ENCODE measurements at places on chromosomes 6 and 20. TPM values are rescaled to one million over a fixed set of nuclear protein-coding genes. Genes with fewer than 3 reads are reported as not detected.

- H3K4me1 ChIP-seq = no peaks in the 10 kb centered on the region
- DNase-seq = no peak
- no peaks in the 10 kb centered on the region for H3K27me3 ChIP-seq
- H3K36me3 ChIP-seq = no peaks in the 10 kb centered on the region
Observed at GRCh38 chr20:17471606-17472187, 59.5 kb downstream of the BFSP1 start.

GRCh38 chr6:95387845-95388244 lies 189.5 kb upstream of the MANEA start:
- no peaks in the 10 kb centered on the region for H3K36me3 ChIP-seq
- no peaks in the 10 kb centered on the region for H3K4me1 ChIP-seq

- H3K27ac ChIP-seq = no peak overlapping the region
- no peak overlapping the region for H3K4me3 ChIP-seq
- H3K36me3 ChIP-seq = no peaks in the 10 kb centered on the region
- DNase-seq = no peak
- no peaks in the 10 kb centered on the region for H3K4me1 ChIP-seq
Observed at GRCh38 chr6:98648211-98648914, 186.0 kb upstream of the POU3F2 start.

- no peaks in the 10 kb centered on the region for H3K4me1 ChIP-seq
- no peak for DNase-seq
- no peaks in the 10 kb centered on the region for H3K36me3 ChIP-seq
- H3K27ac ChIP-seq = no peak overlapping the region
Observed at GRCh38 chr6:100370265-100370664, 94.5 kb downstream of the SIM1 start.

DNA sequence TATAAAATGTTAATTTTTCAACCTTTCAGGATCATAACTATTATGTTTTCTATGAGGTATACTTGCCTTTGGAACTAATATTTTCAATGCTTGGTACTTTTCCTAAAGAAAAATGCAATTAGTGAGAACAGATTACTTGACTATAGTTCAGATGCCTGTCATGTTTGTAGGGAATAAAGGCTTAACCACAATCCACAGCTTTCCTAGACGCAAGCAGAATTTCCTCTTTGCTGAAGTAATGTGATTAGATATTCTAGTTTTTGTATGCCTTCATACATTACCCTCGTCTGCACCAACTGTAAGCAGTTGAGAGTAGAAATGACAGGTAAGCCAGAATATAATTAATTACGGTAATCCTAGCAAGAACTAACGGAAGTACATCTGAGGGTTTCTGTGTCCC lies 581.4 kb upstream of the MMS22L start:
- no peaks in the 10 kb centered on the region for H3K27me3 ChIP-seq
- H3K36me3 ChIP-seq = no peaks in the 10 kb centered on the region
- no peak overlapping the region for H3K4me3 ChIP-seq
- H3K4me1 ChIP-seq = no peaks in the 10 kb centered on the region
- H3K27ac ChIP-seq = no peak overlapping the region

DNA sequence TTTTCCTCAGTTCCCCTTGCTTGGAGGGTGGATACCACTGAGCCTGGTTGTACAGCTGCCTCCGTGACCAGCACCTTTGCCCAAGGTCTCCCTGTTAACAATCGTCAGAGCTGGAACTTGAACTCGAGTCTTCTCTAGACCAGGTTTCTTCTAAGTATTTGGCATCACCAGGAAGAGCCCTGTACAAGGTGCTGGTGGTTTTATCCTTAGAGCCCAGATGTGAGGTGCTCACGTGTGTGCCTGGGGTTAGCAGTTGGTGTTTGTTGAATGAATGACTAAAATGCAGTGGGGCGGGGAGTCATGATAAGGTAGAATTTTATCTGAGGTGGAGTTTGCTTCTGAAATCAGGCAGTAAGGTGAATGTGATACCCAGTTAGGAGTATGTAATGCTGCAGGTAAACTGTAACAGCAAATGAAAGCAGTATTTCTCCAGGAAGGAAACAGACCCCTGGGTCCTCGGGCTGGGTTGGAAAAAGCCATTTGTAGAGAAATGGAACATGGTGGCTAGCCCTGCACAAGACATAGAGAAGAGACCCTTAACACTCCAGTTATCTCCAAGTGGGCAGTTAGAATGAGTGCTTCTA lies 3.1 kb downstream of the DNAJC5 start:
- no peak overlapping the region for H3K4me3 ChIP-seq
- H3K27ac ChIP-seq = peak overlapping the region; percentile 66
- DNase-seq = no peak

- H3K4me3 ChIP-seq = no peak overlapping the region
- no peaks in the 10 kb centered on the region for H3K27me3 ChIP-seq
- peaks cover 15% of the 10 kb centered on the region for H3K4me1 ChIP-seq
- no peak overlapping the region for H3K27ac ChIP-seq
- H3K36me3 ChIP-seq = no peaks in the 10 kb centered on the region
Observed at GRCh38 chr6:157469378-157469777, 88.4 kb downstream of the ZDHHC14 start.

DNA sequence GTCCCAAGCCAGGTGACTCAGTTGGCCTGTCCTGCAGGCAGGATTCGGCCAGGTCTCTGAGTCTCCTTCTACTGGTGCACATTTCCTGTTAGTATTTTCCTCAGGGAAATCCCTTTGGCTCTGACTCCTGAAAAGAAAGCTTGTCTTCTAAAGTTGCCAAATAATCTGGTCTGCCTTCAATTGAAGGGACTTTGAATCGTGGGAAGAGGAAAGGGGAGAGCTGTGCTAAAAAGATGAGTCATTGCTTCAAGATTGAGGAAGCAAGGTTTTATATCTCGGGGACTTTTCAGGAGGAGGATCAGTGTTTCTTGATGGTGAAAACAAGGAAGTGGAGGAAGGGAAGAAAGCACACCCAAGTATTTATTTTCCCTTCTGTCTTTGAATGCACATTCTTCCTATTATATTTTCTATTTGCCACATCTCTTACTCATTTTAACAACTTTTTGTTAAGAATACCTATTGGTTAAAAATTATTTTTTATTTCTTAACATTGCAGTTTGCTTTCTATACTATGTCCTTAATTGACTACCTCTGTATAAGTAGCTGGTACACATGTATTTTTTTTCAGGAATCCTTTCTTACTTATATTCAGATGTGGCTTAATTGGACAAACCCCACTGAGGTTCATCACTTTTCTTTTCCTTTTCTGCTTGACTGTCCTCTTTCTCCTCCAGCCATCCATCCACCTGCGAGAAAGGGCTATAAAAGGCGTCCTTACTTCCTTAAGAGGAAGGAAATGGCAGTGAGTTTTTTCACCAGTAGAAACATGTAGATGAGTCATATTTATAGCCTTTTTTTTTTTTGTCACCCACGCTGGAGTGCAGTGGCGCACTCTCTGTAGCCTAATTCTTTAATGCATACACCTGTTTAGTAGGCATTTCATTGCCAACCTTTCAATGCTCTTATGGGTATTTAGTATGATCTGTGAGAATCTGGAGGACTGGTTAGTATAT lies 15.0 kb upstream of the IFNGR1 start:
- H3K4me1 ChIP-seq = peaks cover 37% of the 10 kb centered on the region
- no peak for DNase-seq
- H3K4me3 ChIP-seq = no peak overlapping the region
- H3K36me3 ChIP-seq = no peaks in the 10 kb centered on the region
- no peak overlapping the region for H3K27ac ChIP-seq
- H3K27me3 ChIP-seq = peaks cover 9% of the 10 kb centered on the region

PLN gene
- total RNA-seq = not detected

PACRG gene
- not detected for total RNA-seq

PGC gene
- not detected for total RNA-seq
